ENCODE measurements at places on chromosomes 7 and 10.
A peak's percentile ranks its signal among the peaks of the same experiment; 100 is the strongest.

- DNase-seq, result peak; percentile 88
These were observed 23.4 kb downstream of the ELFN1 start for GRCh38 chr7:1693419-1693990.

DNA sequence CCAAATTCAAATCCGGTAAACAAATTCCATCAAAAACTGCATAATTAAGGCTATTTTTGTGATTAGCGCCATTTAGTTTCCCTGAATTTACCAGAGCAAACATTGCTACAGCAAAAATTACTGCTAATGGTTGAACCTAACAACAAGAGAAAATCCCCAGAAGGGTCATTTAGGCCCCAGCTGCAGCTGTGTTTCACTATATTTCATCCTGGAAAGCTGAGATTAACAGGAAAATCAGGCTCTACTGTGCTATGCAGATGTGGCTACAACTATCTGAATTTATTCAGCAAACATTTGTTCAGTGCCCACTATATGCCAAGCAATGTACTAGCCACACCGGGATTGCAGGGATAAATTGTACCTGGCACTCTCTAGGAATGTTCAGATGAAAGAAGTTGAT is 104.0 kb downstream of the PON1 start:
- peak; percentile 41 for DNase-seq

DNA sequence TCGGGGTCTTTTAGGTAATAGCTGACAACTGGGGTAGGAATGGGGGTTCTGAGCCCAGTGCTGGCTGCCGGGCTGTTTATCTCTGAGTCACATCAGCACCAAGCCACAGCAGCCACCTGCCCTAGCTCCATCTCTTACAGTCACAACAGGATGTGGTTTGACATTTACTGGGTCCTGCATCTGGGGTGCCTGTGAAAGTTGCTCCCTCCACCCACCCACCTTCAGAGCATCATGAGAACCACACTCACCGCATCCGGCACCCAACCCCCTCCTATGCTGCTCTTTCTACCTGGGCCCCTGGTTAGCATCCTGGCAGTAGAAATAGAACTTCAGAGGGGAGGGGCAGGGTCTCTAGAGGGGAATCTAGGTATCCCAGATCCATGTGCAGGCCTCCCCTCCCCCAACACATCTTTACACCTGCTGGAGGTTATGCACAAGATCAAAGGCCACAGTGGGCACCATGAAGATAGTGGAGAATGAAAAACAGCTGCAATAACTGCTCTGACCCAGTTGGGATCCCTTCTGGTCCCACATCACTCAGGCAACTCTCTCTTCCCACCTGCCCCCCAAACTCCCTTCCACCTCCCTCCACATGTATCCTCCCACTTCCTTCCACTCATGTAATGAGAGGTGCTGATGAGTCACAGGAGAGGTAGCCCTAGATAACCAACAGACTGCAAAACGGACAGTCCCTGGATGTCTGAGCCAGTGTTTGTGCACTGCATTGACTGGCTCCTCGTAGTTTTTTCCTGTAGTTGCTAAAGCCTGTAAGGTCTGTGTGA is 38.2 kb downstream of the PRSS2 start:
- no peak for DNase-seq

DNA sequence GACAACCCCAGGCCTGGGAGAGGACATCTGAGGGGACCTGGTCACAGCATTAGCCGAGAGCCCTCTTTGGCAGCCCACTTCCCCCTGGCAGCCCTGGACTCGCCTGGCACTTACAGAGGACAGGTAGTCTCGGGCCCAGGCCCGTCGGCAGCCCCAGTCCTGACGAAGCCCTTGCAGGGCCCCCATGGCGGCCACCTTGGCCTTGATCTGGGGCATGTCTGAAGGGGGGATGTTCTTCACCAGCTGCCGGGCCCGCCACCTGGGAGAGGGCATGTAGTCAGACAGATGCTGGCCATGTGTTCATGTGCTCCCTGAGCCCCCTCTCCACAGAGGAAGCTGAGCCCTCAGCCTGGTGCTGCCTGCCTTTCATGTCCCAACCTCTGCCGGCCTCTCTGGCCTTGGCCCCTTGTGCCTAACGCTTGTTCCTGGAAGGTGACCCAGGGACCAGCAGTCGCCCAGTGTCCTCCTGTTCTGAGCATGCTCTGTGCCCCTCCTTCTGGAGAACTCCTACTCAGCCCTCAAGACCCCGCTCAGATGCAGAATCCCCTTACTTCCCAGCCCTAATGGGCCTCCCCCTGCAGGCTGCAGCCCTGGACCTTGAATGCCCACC is 13.9 kb downstream of the MYO1G start:
- no peak for DNase-seq

DNA sequence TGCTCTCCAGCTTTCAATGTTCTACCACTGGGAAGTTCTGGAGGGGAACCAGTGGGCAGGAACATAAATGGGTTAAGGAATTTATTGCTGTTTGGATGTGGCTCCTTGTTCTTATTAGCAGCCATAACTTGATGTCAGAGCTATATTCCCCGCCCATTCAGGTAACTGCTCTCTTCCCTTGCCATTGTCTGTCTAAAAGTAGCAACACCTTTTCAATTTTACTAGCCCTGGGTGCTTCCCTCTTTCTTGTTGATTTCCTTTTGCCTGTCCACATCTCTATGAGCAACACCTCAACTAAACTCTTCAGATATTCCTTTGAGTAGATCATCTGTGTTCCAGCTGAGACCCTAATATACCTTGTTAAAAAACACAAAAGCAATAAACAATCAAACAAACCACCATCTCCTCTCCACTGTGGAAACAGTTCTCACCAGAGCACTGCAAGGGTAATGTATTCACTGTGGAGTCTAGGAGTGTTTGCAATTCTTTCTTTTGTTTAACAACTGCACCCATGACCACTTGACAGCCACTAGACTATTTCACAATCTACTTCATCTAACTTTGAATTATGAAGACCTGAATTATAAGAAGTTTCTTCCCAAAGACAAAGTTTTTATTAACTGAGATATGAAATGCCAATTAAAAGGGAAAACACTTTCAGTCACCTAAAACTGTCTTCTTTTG is 436.7 kb downstream of the IPMK start:
- DNase-seq, result no peak

GRCh38 chr7:20784388-20785156 is 2.1 kb downstream of the SP8 start:
- peak; percentile 43 for DNase-seq

DNA sequence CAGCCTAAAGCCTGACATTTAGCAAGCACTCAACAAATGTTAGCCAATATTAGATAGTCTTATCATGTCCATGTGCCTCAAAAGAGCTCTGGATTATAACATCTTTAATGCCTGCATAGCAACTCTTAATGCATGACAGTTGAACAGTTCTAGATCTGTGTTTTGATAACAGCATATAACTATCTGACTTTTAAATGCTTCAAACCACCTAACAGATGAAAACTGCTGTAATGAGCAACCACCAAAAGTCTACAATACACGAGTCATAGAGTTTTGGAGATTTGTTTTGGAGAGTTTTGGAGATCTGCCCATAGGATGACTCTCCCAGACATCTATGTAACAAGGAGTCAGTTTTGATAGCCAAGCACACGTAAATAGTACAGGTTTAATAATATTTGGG is 227.3 kb downstream of the TWIST1 start:
- no peak for DNase-seq

DNA sequence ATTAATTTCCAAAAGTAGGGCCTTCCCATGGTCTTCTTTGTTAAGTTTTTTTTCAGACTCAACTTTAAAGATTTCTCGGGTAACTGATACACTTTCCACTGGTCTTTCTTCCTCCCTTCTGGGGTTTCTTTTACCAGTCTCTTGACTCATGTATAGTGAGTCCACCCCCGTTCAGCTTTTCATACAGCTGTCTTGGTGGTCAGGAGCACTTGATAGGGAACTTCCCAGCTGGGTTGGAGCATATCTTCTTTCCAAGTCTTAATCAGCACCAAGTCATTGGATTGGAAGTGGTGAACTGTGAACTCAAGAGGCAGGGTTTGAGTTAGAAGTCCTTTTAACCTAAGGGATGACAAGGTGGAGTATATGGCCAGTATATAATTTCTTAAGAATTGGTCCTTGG is 29.2 kb upstream of the ELOVL3 start:
- no peak for DNase-seq

- DNase-seq, result no peak
These were observed 219.6 kb upstream of the GPR26 start for GRCh38 chr10:123446449-123447156.

DNA sequence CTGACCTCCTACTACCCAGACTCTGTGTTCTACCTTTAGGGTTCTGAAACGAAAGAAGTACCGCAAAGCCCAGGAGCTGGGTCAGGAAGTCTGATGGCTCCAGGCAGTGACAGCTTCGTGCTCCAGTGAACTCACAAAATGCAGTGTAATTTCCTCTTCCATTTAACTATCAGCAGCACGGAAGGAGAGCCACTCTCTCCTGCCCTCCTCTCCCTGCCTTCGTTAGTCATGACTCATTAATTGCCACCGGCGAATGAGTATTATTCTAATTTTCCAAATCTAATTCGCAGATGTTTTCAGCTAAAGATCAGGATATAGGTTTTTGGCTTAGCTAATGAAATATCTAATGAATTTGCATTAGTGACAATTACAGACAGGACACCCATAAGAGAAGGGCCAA is 1262.0 kb downstream of the TYW1 start:
- DNase-seq, result peak; percentile 61
